Bone marrow (tissue), 2 donors: ENCODE measurements at places on chromosomes 1 and 21.
A peak's percentile ranks its signal among the peaks of the same experiment; 100 is the strongest.

GRCh38 chr1:56709269-56709880, 64.3 kb downstream of the PRKAA2 start:
- DNase-seq: peak; percentile 41

GRCh38 chr1:222529916-222530315, 18.0 kb downstream of the HHIPL2 start:
- no peak for DNase-seq

DNA sequence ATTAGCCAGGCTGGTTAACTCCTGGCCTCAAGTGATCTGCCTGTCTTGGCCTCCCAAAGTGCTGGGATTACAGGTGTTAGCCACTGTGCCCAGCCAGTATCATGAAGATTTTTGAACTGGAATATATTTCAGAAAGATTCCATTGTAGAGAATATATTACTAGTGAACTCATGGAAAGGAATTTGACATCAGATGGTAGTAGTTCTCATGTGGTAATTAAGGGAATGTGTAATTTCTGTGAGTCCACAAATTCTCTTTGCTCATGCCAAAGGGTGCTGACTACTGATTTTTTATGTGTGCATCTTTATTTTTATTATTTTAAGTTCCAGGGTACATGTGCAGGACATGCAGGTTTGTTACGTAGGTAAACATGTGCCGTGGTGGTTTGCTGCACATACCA, 10.4 kb downstream of the DTL start:
- DNase-seq: no peak

GRCh38 chr1:201169971-201170532, 15.8 kb upstream of the TMEM9 start:
- DNase-seq: no peak

GRCh38 chr21:15001857-15002606, 62.8 kb downstream of the NRIP1 start:
- no peak for DNase-seq

DNA sequence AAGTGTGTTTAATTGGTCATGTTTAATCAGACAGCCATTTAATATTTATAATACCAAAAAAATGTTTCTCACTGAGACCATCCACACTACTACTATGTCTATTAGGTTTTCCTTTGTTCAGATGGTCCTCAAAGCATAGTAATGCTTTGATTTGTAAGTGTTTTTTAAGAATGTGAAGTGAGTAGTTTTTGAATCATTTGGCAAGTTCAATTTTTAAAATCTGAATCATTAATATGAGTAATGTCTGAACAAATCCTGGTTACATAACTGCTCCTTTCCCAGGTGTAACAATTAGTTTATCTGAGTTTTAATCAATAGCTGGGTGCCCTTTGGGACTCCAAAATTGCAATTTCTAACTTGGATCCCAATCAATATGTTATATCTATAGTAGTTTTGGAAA, 23.5 kb upstream of the RPL5 start:
- DNase-seq: no peak

GRCh38 chr1:9275567-9276034, 17.1 kb upstream of the SPSB1 start:
- DNase-seq: peak; percentile 85

DNA sequence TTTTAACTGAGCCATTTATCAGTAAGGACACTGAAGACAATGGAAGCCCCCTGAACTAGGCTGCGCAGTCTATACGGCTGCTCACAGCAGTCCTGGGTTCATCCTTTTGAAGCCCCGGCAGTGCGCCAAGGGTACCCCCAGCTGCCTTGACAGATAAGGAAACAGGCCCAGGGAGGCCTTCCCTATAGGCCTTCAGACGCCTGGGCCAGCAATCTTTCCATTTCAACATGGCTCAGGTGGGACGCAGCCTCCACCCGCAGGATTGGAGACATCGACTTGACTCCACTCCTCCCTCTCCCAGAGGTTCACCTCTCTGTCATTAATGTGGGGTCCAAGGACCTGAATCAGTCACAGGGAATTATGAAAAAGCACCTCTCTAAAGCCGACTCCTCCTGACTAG, 2.8 kb upstream of the LYPD8 start:
- no peak for DNase-seq

GRCh38 chr1:54377040-54377691, 29.0 kb downstream of the SSBP3 start:
- DNase-seq: no peak

DNA sequence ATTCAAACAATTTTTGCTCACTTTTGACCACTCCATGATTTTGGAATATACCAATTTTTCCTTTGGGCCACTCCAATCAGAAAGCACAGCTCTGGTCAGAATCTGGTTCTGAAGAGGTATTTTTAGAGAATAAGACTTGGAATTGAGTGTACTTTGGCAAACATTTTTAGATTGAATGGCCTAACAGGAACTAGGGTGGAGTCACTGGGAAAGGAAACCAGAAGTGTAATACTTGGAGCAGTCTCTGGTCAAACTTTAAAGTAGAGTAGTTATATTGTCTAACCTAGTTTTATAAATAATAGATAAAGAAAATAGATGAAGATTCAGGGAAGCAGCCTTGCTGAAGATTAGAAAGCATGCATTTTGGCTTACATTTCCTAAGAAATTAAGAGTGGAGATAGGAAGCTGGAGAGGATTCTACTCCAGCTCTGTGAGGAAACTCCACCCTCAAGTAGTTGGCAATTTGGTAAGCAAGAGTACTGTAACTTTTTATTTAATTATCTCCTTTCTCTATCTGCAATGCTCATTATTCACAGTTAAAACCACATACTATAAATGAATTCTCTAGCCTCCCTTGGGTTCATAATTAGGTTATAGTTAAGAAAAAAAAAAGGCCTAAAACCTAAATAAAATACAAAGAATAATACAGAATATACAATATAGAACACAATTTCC, 15.8 kb downstream of the STIL start:
- DNase-seq: no peak

DNA sequence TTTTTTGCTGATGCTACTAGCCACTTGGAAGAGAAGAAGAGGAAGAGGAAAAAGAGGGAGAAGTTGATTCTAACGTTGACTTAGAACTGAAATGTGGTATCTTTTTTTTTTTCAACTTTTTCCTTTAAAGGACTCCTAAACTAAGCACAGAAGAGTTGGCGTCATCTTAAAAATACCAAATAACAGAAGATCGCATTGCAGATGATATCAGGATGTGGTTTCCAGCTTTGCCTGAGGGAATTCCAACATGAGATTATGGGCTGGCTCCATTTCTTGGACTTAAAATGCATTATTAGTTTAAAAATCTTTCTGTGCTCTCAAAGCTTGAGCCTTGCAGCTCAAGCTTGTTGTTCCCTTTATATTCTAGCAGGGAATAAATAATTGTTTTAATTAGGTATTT, 29.8 kb downstream of the WDR3 start:
- no peak for DNase-seq

DNA sequence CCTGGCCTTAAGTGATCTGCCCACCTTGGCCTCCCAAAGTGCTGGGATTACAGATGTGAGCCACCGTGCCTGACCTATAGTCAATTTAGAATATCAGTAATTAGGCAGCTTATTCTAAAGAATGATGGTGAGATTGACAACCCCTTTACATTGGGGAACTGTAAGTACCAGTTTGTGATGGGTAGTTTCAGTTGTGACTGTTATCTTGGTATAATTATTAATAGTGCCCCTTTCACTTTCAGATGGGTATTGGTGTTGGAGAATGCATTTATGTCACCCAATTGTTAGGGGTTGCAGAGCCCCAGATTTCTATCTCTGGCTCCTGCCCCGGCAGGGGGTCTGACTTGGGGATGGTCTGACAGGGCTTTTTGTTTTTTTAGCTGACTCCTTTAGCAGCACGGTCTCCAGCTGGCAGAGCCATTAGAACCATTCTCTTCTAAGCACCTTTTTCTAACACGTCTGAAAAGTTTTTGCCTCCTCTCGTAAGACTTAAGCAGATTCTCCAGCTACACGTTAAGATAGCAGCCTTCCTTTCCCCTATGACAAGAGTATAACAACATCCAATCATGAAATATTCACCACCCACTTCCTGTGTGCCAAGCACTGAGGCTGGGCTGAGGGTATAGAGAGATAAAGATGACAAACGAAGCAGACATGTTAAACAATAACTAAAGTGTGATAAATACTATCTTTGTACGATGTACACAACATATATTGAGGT, 157.8 kb downstream of the SDCCAG8 start:
- DNase-seq: no peak

DNA sequence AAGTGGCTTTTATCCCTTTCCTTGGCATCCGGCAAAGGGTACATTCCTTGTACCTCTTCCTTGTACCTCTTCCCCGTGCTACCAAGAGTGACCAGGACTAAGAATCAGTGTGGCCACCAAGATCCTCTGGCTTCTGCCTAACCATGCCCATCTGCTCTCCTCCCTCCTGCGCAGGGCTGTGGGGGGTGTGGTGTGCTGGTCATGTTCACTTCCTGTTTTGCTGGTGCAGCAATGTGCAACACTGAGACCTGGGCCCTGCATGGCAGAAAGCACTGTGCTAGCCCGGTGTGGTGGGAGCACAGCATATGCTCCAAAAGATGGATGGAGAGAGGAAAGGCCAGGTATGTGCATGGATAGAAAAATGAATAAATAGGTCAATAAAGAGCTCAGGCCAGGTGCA, 33.3 kb upstream of the TENT5C start:
- peak; percentile 11 for DNase-seq

- DNase-seq: no peak
These were observed 22.7 kb upstream of the ARF1 start for GRCh38 chr1:228059634-228060457.

DNA sequence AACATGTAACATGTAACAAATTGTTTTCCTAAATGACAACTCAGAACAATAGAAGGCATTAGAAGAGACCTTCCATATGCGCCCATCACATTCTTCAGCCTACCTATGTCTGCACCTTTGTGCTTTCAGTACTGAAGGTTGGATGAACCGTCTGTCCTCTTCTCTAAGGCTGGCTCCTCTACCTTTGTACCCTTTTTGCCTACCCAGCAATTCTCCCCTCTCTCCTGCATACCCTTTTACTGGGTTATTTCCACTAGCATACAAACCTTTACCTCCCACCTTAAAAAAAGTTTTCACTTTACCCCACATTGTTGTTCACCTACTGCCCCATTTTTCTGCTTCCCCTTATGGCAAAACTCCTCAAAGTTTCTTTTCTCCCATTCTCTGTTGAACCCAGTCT, 5.2 kb downstream of the PIGV start:
- no peak for DNase-seq

DNA sequence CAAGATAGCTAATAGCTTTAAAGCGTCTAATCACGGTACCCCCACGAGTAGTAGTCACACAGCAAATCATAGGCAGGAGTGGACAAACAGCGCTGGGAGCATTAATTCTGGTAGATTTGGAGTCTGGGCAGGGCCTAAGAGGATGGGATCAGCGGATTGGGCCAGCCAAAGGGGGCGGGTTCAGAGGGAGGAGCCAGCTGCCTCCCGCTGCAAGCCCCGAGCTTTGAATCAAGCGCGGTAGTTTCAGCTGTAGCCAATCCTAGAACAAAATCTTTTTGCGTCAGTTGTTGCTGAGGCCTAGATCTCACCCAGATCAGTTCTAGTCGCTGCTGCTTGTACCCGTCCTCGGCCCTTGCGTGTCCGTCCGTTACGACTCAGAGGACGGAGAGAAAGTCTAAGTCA, 576 bp upstream of the NASP start:
- peak; percentile 93 for DNase-seq

- no peak for DNase-seq
These were observed 63.7 kb upstream of the ABCG1 start for GRCh38 chr21:42155045-42155855.

GRCh38 chr1:38776466-38777065, 83.0 kb downstream of the RRAGC start:
- no peak for DNase-seq

DNA sequence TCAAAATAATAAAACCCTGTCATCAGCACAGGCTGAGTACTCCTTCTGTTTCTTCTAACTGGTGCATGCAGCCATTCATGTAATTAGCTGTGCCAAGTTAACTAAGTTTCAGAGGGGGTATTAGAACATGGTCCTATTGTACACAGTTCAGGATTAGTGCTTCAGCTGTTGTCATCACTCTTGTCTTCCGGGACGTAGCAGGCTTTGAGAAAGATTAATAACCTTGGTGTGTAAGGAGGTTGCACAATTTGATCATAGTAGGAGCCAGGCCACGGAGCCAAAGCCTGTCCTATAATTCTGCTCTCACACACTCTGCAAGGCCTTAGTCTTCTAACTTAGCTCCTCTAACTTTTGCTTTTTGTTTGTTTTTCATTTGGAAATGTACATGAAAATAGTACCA, 44.7 kb downstream of the PTGFRN start:
- DNase-seq: no peak

- no peak for DNase-seq
These were observed 30.2 kb upstream of the PRSS38 start for GRCh38 chr1:227785094-227785804.

- DNase-seq: no peak
These were observed 1660.1 kb upstream of the B3GALT2 start for GRCh38 chr1:194846488-194846887.

GRCh38 chr1:90719330-90720144, 2.4 kb upstream of the BARHL2 start:
- DNase-seq: no peak

GRCh38 chr1:63624911-63625310, 31.7 kb downstream of the PGM1 start:
- DNase-seq: no peak

DNA sequence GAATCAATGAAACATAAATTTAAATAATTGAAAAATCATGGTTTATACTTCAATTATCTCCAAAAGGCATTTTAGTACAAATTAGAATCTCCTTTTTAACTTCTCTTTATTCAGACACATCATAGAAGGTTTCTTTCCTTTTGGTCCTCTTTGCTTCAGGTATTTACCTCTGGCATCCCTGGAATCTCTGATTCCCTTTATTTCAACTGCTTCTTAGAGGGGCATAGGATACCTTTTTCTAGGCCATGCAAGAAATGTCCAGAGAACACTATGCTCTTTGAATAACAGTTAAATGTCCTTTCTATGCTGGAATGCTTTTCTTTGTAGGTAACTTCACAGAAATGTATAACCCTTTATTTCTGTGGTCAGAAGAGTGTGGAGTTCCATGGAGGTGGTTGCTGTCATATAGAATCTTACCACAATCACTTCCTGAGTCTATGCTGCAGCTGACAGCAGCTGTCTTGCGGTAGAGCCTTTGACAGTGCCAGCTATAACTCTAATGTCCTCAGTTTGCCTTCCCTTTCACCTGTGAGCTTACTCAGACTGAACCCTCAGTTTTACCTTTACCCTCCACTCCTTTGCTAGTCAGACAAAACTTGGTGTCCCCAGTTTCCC, 8.6 kb downstream of the LAMC2 start:
- no peak for DNase-seq

- no peak for DNase-seq
These were observed 18.9 kb upstream of the LRP8 start for GRCh38 chr1:53346814-53347176.

DNA sequence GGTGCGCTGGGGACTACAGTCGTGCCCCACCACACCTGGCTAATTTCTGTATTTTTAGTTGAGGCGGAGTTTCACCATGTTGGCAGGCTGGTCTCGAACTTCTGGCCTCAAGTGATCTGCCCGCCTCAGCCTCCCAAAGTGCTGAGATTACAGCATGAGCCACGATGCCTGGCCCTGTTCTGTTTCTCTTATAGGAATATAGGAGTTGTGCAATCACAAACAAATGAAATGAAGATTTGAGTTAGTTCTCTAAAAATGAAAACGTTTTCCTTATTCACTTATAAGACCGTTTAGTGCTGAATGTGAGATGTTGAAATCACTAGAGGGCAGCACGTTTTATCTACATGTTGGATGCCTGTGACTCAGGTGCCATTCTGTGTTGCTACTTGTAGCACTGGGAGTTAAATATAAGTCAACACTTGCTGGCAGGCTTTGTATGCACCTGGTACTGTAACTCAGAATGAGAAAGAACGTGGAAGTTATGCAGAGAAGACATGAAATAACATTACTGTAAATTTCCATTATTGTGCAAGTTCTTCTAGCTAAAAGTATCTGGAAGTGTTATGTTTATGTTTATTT, 45.8 kb downstream of the MIGA1 start:
- DNase-seq: peak; percentile 66
